NCI-H524 treated with DMSO at 0.1 percent for 48 hours (cell line): ENCODE measurements at places on chromosomes 1 and 21.

DNA sequence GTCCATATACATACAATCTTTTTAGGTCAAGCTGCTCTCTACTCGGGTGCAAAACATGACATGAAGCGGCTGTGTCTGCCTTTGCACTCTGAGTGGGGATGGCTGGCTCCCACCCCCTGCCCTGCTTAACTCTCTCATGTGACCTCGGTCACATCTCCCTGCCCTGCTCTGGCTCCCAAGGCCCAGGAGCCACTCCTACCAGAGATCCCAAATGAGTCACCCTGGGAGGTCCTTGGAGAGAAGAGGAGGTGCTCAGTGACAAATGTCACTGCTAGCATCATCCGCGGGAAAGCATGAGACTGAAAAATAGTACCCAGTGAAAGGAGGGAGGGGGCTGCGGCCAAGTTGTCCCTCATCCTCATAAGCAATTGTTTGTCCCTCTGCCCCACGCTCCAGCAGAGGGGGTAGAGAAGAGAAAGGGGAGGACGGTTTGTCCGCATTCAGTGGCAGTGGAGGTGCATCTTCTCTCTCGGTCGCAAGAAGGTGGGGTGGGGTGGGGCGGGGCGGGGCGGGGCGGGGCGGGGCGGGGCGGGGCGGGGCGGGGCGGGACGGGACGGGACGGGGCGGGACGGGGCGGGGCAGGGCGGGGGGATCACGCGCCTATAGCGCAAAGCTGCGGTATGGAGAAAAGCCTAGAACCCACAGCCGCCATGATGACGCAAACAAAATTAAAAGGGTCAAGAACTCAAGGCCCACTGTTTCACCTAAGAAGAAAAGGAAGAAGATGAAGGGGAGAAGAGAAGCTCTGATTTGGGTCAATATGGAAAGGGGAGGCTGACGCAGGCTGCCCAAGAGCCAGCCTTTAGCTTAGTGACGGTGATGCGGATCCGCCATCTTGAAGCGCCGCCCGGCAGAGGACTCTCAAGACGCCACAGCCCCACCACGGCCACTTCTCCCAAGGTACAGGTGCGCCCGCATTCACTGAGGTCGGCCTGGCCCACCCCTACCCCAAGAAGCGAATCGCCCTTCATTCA, 66.2 kb downstream of the CD46 start:
- DNase-seq = no peak

- DNase-seq = no peak
Observed at GRCh38 chr1:201673915-201674314, 135.0 kb downstream of the NAV1 start.

DNA sequence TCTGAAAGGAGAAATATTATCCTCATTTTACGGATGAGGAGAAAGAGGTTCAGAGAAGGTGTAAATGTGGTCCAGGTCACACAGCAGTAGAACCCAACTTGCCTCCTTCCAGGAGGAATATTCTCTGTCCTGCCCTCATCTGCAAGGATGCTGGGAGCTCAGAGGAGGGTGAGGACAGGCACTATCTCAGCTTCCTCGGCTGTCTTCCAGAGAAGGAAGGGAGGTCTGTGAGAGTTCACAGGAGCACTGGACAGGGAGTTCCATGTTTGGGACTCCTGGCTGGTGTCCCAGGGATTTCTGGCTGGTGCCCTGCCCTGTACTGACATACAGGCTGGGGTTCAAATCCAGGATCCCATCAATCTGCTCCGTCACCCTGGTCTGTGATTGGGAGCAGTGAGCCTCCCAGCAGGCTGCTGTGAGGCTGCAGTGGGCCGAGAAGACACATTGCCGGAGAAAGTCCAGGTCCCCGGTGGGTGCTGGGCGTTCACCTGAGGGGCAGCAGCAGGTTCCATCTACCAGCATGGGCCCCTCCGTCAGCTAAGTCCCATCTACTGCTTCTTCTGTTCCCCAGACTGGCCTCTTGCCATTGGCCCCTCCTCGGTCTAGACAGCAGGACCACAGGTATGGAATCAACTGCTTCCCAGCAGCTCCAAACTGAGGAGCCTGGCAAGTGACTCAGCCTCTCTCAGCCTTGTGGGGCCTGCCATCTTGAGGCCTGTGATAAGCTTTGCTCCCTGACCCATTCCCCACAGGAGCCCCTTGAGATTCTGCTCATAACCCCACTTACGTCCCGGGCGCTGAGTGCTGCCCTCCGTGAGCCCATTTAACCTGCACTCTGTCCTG, 8.5 kb upstream of the BSND start:
- no peak for DNase-seq

GRCh38 chr21:40972151-40972550, 125.2 kb upstream of the DSCAM start:
- no peak for DNase-seq

GRCh38 chr1:166875302-166875733, 746 bp downstream of the TADA1 start:
- DNase-seq = no peak
